ENCODE measurements at places on chromosomes 11 and 22. TPM values are rescaled to one million over a fixed set of nuclear protein-coding genes. Genes with fewer than 3 reads are reported as not detected.

- no peak for DNase-seq
Observed at GRCh38 chr11:80473562-80473961, 1032.7 kb upstream of the TENM4 start.

Gene OR8D4
- total RNA-seq: not detected

DNA sequence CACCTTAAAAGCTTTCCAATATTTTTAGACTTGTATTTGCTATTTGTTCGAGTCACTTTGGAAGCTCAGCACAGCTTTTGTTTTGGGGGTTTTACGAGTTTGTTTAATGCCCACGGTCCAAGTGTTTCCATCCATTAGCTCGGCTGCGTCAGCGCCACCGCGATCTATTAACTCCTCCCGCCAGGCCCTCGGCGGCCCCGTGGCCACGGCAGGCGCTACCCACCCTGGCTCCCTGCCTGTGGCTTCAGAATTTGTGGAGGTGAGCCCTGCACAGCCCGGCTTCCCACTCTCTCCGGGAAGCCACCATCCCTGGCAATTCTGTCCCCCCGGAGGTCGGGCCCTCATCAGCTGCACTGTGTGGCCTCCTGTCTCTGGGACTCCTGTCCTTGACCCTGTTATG lies 648.5 kb downstream of the BRD1 start:
- DNase-seq: no peak

Gene ACTN3
- 0.11 TPM for total RNA-seq

- no peak for DNase-seq
Observed at GRCh38 chr11:119902656-119903231, 173.7 kb upstream of the NECTIN1 start.

Gene WBP2NL
- total RNA-seq: 0.73 TPM
